ENCODE measurements at places on chromosomes 5 and 9. TPM values are rescaled to one million over a fixed set of nuclear protein-coding genes. Genes with fewer than 3 reads are reported as not detected.

The ST6GALNAC6 gene
- 22.3 TPM for total RNA-seq

The GGTA1 gene
- total RNA-seq: not detected

The FAM153A gene
- not detected for total RNA-seq

The SCGB3A2 gene
- not detected for total RNA-seq

The LHX3 gene
- total RNA-seq: 0.08 TPM

Measured in A549 treated with Mapracorat at 1 μM for 4 hours (cell line).